Stimulated activated CD4-positive, alpha-beta T cell treated with anti-CD3 and anti-CD28 coated beads, TNF-alpha, amount 100 ng/mL, for 48 hours (primary cell): ENCODE measurements at places on chromosomes 12 and 14.

DNA sequence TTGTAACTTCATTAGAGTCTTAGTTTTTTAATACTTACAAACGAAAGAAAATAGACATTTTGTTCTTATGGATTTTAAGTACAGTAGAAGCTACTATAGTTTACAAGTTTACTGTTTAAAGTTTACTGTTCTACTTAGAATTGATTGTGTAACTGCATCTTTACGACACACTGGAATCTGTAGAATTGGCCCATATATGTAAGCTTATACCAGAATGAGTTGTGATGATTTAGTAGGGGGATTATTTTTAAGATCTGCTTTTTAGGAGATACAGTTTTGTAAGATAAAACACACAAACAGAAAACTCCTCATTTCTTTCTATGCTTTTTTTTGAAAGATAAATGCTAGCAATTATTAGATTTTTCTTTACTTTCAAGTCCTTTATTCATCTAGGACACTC is 30.2 kb upstream of the NAV3 start:
- no peak for DNase-seq

DNA sequence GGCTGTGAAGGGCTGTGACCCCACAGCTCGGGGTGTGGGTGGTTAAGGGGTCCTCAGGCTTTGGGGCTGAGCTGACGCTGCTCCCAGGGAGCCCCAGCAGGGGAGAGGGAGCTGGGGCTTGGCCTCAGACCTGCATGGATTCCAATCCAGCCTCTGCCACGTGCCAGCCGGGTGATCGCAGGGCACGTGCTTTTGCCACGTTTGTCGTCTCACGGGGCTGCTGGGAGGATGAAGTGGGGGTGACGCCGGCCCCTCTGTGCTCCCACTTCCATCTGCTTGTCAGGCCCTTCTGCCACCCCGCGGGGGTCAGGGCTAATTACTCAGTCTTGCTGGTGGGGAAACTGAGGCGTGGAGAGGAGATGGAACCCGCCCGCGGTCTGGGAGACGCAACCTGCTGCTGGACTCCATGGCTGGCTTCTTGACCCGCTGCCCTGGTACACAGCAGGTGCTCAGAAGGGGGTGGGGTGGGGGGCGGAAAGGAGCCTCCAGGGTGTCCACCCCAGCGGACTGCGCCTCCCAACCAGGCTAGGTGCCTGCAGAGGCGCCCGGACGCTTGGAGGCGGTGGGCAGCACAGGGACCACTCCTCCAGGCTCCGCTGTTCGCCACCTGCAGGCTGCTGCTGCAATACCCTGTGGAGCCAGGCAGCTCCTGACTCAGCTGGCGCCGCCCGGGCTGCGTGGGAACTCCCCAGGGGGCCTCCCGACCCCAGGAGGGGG is 36.4 kb upstream of the PRIMA1 start:
- no peak for DNase-seq

DNA sequence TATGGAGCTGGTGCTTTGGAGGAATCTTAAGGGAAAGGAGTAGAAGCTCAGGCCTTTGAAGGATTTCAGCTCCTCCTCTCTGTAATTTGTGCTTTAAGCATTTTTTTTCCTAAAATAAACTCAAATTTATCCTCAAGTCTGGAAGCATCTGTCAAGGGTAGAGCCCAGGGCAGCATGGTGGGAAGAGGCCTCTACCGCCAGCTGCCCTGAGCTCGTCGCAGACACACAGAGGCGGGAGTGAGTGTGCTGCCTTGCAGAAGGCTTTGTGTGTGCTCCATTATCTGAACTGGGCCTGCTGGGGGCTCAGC is 9.3 kb downstream of the DHRS2 start:
- DNase-seq, result no peak

DNA sequence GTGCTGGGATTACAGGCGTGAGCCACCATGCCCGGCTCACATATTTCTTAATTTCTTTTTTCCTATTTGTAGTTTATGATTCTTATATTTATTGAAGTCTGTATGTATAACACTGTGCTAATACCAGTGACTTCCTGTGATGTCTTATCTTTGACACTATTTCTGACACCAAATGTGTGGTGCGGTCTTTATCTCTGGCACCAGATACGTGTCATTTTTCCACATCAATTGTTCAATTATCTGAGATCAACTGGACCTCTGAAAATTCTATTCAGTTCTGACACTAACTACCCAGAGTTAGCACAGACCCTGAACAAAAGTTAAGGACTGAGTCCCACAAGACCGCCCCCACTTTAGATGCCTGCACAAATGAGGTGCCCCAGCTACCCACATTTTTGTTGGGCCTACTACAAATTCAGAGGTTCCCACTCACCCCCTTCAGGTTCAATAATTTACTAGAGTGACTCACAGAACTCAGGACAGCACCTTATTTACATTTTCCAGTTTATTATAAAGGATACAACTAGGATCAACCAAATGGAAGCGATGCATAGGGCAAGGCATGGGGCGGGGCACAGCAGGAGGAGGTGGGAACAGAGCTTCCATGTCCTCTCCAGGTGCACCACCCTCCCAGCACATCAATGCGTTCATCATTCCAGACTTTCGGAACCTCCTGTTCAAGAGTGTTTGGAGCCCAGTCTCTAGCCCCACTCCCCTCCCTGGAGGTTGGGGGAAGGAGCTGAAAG is 11.6 kb upstream of the SRSF9 start:
- no peak for DNase-seq

- no peak for DNase-seq
Observed at GRCh38 chr12:5204271-5204670, 160.6 kb downstream of the KCNA5 start.

- no peak for DNase-seq
Observed at GRCh38 chr12:101923045-101923718, 45.8 kb downstream of the DRAM1 start.

- no peak for DNase-seq
Observed at GRCh38 chr14:72559202-72559601, 334.7 kb downstream of the DPF3 start.

DNA sequence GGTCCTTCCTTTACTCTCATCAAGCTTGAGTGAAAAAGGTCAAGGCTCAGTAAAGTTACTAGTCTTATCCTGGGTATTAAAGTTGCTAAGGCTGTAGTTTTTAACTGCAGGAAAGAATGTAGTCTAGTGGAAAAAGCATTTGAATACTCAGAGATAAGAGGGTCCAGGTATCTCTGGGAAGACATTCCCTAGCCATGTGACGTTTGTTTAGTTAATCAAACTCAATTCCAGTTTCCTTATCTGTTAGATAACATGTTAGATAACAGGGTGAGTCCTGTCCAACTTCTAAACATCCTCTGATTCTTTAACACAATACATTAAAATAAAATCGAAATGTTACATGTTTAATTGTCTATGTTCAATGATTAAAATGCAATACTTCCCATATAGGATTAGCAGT is 720.7 kb upstream of the LMO3 start:
- DNase-seq, result no peak

- peak; percentile 5 for DNase-seq
Observed at GRCh38 chr12:63276537-63277365, 125.8 kb upstream of the AVPR1A start.

DNA sequence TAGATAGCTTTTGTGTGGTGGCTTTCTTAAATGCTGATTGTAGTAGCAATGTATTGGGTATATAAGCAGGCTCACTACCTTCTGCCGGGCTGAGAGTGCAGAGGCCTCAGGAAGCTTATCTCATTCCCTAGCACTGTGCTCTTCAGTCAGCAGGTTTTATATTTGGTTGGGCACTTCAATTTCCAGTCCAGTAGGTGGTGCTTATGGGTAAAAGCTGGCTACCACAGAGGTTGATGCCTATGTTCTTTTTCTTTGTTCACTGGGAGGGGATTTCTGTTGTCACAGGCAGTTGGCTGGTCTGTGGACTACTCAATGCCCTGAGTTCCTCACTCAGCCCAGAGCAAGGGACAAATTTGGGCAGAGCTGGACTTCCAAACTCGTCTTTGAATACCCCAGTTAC is 43.0 kb upstream of the GLIPR1 start:
- no peak for DNase-seq

GRCh38 chr12:19909418-19909817 is 458.9 kb upstream of the PDE3A start:
- DNase-seq, result no peak

DNA sequence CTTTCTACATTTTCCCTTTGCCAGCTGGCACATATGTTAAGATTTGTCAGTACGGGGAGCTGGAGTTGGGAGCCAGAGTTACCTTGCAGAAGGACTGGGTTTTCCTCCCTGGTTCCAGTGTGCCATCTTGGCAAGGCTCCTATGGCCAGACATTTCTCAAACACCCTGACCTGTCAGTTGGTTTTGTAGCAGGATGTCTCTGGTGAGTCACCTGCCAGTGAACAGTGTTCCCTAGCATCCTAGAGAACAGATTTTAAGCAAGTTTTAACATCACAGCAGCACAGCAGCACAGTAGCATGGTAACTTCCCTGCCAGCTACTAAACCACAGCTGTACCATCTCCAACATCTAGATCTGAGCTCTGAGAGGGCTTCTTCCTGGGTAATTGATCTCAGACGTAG is 26.2 kb upstream of the KTN1 start:
- DNase-seq, result no peak

GRCh38 chr12:12747278-12747677 is 30.1 kb downstream of the CDKN1B start:
- DNase-seq, result no peak

- DNase-seq, result no peak
Observed at GRCh38 chr12:64665514-64665913, 55.2 kb downstream of the RASSF3 start.

DNA sequence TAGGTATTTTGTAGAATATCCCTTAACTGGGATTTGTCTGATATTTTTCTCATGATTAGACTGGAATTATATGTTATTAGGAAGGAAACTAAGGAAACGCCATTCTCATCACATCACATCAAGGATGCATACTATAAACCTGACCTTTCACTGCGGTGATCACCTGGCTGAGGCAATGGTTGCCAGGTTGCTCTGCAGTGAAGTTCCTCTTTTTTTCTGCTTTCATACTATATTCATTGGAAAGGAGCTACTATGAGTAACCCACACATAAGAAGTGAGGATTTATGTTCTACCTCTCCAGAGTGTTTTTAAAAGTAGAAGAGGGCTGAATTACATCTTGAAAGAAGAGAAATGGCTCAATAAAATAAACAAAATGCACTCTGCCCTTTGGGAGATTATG is 31.0 kb upstream of the GRIP1 start:
- no peak for DNase-seq

DNA sequence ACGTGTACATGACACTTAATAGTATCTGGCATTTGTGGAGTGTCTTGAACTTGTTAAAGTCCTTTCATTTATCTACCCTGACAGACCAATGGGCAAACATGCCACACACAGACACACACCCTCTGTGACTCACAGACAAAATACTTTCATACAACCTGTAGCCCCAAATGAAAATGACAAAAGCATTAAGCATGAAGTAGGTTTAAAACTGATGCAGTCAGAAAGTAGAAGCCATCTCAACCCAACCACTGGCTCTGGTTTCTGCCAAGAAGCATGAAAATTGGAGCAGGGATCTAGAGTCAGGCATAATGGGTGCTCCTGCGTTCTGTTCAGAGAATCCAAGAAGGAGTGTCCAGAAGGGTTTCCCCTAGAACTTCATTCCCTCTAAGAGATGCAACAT is 23.1 kb upstream of the KRT77 start:
- no peak for DNase-seq

DNA sequence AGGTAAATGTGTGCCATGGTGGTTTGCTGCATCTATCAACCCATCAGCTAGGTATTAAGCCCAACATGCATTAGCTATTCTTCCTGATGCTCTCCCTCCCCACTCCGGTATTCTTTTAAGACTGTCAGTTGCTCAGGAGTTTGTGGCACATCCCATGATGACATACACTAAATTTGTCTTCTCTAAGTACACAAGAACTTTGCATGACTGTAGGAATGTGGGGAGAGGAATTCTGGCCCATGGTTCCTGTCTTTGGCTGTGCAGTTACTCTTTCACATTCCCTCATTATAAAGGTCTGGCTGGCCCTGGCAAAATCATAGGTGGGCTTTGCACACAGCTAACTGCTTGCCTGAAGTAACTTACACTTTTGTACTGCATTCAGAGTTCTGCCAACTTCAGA is 30.3 kb downstream of the HMGA2 start:
- no peak for DNase-seq

DNA sequence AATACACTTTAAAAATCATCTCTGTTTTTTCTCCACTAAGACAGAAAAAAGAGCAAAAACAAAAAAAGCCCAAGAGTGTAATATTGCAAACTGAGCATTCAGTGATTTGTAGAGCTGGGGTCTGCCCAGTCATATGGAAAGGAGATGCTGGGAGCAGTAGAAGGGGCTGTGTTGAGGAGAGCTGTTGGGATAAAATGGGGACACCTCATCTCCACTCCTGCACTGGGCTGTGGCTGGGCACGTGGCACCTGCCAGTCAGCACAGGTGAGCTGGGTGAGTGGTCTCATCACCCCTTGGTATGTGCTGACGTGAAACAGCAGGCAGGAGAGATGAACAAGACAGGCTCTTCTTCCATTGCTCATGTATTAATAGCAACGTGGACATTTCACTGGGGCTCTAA is 217.4 kb downstream of the C12orf42 start:
- no peak for DNase-seq
